ENCODE measurements at places on chromosomes 12 and 14.

GRCh38 chr12:49708851-49709250 is 1.6 kb upstream of the FMNL3 start:
- DNase-seq, result no peak

GRCh38 chr12:54700301-54700700 is 52.1 kb upstream of the DCD start:
- no peak for DNase-seq

DNA sequence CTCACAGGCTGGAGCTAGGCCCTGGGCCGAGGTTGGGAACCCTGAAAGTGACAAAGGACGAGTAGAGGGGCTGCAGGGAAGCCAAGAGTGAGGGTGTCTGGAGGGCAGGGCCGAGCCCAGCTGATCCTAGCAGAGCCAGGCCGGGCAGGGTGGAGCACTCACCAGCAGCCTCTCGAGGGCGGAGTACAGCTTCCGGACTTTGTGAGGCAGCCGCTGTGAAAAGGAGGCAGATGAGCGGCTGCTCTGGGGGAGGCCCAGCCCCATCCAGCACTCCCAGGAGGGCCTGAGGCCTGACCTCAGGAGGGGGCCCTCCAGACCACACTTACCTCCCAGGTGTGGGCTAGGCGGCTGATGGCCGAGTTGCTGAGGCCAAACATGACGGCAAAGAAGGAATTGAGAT is 14.7 kb upstream of the ENDOU start:
- DNase-seq, result no peak

DNA sequence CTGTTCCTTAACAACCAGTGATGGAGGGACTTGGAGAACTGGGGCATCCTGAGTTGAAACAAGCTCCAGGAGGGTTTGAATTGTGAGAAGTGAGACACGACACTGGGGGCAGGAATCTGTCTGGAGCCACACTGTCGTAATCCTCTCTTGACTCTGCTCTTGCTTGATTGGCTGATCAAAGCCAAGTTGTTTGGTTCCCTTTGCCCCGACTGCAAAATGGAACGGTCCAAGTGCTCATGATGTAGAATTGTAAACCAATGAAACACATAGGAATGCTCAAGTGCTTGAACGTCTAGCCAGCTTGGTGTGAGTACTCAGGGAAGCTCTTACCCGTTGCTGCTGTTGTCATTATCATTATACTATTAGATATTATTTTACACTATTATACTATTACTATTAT is 98.1 kb downstream of the TMEM132C start:
- no peak for DNase-seq

DNA sequence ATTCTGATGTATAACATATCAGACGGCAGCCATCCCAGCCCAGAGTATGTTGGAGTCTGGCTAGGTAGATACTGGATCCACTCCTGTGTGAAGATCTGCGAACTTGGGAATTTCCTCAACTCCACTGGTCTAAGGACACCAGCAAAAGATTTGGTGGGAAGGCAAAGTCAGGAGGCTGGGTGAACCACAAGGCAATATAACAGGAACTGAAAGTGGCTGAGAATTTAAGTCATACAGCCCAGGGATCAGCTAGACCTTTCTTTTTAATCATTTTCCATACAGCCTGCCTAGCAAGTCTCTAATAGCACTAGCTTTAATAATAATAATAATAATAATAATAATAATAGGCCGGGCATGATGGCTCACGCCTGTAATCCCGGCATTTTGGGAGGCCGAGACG is 34.8 kb downstream of the BRAP start:
- no peak for DNase-seq
